ENCODE measurements at places on chromosomes 6 and 20. TPM values are rescaled to one million over a fixed set of nuclear protein-coding genes. Genes with fewer than 3 reads are reported as not detected.

Gene BIRC7
- total RNA-seq = 15.9 TPM

Gene FAM184A
- 15.9 TPM for total RNA-seq

Gene TSBP1
- not detected for total RNA-seq

Gene PDE7B
- 2.2 TPM for total RNA-seq

Gene HLA-DQA1
- total RNA-seq = 144 TPM

Gene ZBTB9
- 9.5 TPM for total RNA-seq

Gene VSX1
- total RNA-seq = not detected

DNA sequence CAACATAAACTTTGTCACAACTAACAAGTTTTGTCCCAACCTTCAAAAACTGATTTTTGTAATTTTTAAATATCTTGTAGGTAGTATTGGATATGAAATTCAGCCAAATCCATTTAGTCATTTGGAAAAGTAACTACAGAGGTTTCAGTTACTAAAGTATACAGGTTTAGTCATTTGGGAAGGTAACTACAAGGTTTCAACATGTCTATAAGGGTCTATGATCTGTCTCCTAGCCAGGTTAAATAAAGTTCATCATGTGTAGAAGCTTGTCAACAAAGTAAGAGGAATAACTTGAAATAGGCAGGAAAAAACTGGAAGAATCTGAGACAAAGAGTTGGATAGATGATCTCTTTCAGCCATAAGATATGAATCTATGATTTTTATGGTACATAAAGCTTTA, 229.8 kb downstream of the COL12A1 start:
- DNase-seq = no peak
- H3K4me1 ChIP-seq = no peaks in the 10 kb centered on the region
- H3K36me3 ChIP-seq = no peaks in the 10 kb centered on the region
- no peak overlapping the region for H3K4me3 ChIP-seq
- no peaks in the 10 kb centered on the region for H3K27me3 ChIP-seq
- H3K27ac ChIP-seq = no peak overlapping the region

DNA sequence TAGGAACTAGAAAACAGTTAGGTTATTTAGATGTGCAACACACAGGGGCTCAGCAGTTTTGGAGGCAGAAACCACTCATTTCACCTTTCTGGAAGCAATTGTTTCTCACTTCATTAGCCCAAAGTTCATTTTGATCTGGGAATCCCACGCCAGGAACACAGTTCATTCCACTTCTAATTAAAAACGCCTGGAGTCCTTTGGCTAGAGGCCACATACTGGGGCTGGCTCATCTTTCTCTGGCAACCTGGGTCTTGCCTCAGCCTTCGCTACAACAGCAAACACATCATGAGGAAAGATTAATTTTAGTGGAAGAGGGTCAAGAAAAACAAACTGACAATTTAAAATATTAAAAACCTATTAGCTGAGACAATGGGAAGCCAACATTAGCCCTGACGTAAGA, 69.7 kb downstream of the RFPL4B start:
- no peak for DNase-seq
- H3K4me3 ChIP-seq = no peak overlapping the region
- no peaks in the 10 kb centered on the region for H3K4me1 ChIP-seq
- H3K27me3 ChIP-seq = no peaks in the 10 kb centered on the region
- H3K36me3 ChIP-seq = no peaks in the 10 kb centered on the region
- no peak overlapping the region for H3K27ac ChIP-seq

DNA sequence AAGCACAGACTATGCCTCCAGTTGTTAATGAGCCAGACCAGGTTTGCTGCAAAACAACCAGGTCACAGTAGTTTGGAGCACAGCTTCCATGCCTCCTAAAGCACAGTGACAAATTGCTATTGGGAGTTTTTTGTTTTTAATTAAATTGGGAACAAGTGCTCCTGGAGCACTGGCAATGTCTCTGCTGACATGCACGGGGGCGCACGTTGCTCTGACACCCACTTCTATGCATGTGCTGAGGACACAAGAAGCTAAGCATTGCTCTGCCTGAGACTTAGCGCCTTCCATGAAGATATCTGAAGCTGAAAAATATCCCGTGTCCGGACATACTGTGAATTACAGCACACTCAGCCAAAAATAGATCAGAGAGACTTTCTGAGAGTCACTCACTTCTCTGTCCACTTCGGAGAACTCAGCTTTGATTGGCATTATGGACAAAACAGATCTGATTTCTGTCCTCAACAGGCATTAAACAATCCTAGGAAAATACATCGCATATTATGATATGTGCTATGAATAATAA, 18.6 kb upstream of the GGTLC1 start:
- H3K27me3 ChIP-seq = peaks cover 5% of the 10 kb centered on the region
- H3K27ac ChIP-seq = no peak overlapping the region
- H3K4me1 ChIP-seq = no peaks in the 10 kb centered on the region
- no peak for DNase-seq

- no peak overlapping the region for H3K4me3 ChIP-seq
- H3K27me3 ChIP-seq = no peaks in the 10 kb centered on the region
- DNase-seq = no peak
- H3K36me3 ChIP-seq = no peaks in the 10 kb centered on the region
Observed at GRCh38 chr6:137571854-137572253, 77.7 kb upstream of the OLIG3 start.

DNA sequence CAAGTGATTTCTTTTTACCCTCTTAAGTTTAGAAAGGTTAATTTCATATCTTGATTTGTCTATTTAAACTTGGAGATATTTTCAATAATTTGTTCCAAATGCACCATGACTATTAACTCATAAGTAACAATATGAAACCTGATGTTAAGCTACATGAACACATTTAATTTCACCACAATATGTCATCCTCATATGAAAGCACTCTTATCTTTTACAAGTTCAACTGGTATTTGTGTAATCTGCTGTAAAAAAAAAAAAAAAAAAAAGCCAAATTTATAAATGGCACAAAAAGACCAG, 110.4 kb downstream of the HFE start:
- peaks cover 13% of the 10 kb centered on the region for H3K4me1 ChIP-seq
- H3K36me3 ChIP-seq = no peaks in the 10 kb centered on the region
- peak overlapping the region; percentile 97 for H3K27ac ChIP-seq
- DNase-seq = no peak

- no peaks in the 10 kb centered on the region for H3K4me1 ChIP-seq
- no peaks in the 10 kb centered on the region for H3K36me3 ChIP-seq
- no peak overlapping the region for H3K27ac ChIP-seq
- DNase-seq = no peak
- no peak overlapping the region for H3K4me3 ChIP-seq
Observed at GRCh38 chr6:170470734-170471133, 82.4 kb downstream of the PSMB1 start.

- no peaks in the 10 kb centered on the region for H3K27me3 ChIP-seq
- DNase-seq = no peak
- no peak overlapping the region for H3K4me3 ChIP-seq
- no peaks in the 10 kb centered on the region for H3K4me1 ChIP-seq
- H3K27ac ChIP-seq = no peak overlapping the region
Observed at GRCh38 chr6:91569071-91569470, 982.2 kb upstream of the MAP3K7 start.

- peaks cover 32% of the 10 kb centered on the region for H3K27me3 ChIP-seq
- no peak overlapping the region for H3K4me3 ChIP-seq
- DNase-seq = no peak
- H3K4me1 ChIP-seq = no peaks in the 10 kb centered on the region
- no peaks in the 10 kb centered on the region for H3K36me3 ChIP-seq
Observed at GRCh38 chr6:28068067-28068466, 12.3 kb upstream of the ZNF165 start.

DNA sequence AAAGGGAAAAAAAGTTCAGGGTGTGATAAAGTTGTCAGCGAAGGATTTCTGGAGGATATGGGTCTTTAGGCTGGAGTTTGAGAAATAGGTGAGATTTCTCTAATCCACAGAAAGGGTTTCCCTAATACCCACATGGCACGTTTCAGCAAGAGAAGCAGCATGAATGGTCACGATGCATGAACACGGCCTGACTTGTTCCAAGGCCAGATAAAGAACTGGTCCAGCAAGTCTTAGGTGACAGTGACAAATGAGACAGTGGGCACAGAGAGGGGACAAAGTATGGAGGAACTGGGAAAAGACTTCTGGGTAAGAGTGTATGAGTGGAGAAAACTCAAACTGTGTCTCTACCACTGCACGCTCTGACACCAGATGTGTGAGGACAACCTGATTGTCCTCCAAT, 262.0 kb upstream of the FOXQ1 start:
- DNase-seq = no peak
- no peaks in the 10 kb centered on the region for H3K36me3 ChIP-seq
- no peak overlapping the region for H3K4me3 ChIP-seq
- H3K4me1 ChIP-seq = no peaks in the 10 kb centered on the region
- peaks cover 8% of the 10 kb centered on the region for H3K27me3 ChIP-seq

DNA sequence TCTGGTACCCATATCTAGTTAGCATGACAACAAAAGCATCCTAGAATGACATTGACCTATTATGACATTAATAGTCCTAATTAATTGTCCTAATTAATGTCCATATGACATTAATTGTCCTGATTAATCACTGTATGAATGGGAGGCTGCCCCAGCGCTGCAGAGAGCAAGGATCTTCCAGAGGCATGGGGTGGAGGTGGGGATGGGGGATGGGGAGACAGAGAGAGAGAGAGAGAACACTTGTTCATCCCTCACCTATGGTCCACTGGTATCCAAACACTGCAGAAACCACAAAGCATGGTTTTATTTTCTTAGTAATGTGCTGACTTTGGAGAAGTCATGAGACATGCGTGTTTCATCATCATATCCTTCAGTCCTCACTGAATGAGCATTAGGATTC, 235.1 kb downstream of the FNDC1 start:
- no peak overlapping the region for H3K4me3 ChIP-seq
- H3K27me3 ChIP-seq = peaks cover 5% of the 10 kb centered on the region
- H3K27ac ChIP-seq = no peak overlapping the region
- DNase-seq = no peak
- no peaks in the 10 kb centered on the region for H3K4me1 ChIP-seq

DNA sequence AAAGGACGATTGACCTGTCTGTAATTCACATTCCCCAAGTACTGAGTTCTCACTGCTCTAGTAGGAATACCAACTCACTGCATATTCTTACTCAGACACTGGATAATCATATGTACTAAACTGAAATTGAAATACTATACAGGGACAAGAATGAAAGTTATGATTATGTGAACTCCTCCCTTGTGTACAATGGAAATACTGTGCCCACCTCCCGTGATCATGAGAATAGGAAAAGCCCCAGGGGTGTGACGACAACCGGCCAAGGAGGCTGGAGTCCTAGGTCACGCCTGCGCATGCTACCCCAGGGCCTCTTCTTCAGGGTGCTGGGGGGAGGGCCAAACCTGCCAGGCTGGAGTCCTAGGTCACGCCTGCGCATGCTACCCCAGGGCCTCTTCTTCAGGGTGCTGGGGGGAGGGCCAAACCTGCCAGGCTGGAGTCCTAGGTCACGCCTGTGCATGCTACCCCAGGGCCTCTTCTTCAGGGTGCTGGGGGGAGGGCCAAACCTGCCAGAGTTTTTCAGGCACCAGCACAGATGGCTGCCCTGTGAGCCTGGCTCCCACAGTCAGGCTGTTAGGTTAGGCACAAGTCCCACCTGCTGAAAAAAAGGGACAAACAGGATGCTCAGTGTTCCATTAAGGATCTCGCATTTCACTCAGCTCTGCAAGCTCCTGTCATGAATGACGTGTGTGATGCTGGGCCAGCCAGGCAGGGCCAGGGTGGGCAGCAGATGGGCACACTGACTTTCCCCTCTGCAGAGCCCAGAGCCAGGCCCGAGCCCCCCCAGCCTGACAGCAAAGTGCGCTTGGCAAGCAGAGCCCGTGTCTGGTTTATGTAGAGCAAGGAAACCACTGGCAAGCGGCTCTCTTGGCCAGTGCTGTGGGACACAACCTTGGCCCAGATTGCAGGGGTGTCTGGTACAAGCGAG, 107.7 kb downstream of the FOXF2 start:
- no peaks in the 10 kb centered on the region for H3K36me3 ChIP-seq
- H3K27me3 ChIP-seq = no peaks in the 10 kb centered on the region
- H3K27ac ChIP-seq = no peak overlapping the region
- no peak for DNase-seq
- no peaks in the 10 kb centered on the region for H3K4me1 ChIP-seq

DNA sequence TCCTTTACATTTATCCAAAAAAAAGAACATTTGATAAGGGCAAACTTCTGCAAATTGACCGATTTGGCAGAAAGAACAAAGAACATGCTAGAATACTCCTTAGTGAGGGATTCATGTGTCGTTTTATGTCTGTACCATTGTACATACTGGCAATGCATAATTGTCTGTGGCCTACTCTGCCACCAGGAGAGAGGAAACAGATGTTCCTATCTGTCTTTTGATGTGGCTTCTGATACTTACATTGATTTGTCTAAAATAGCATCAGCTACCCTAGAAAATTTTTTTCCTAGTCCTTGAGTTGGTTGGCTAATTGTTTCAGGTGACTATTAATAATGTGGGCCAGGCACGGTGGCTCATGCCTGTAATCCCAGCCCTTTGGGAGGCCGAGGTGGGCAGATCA, 654.1 kb downstream of the KIF16B start:
- H3K4me1 ChIP-seq = no peaks in the 10 kb centered on the region
- no peak overlapping the region for H3K4me3 ChIP-seq
- no peaks in the 10 kb centered on the region for H3K36me3 ChIP-seq
- no peak for DNase-seq
- no peak overlapping the region for H3K27ac ChIP-seq
- no peaks in the 10 kb centered on the region for H3K27me3 ChIP-seq

DNA sequence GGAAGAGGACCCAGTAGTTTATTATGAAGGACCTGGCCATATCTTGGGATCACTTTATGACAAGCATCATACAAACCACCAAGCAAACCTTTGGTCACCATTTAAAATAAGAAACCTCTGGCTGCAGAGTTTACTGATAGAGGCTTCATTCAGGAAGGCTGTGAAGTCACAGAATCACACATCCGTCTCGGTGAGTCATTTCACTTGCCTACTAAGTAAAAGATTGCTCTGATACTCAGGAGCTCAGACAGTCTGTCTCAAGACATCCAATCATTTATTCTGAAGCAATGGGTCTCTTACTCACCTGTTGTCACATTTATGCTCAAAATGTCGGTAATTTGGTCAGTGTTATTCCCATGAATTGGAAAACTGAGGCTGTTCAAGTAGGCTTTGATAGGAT, 33.7 kb downstream of the ADGRF5 start:
- H3K36me3 ChIP-seq = peaks cover 63% of the 10 kb centered on the region
- H3K4me1 ChIP-seq = peaks cover 8% of the 10 kb centered on the region
- no peak overlapping the region for H3K4me3 ChIP-seq
- H3K27ac ChIP-seq = no peak overlapping the region
- DNase-seq = no peak

- no peaks in the 10 kb centered on the region for H3K36me3 ChIP-seq
- no peak overlapping the region for H3K4me3 ChIP-seq
- DNase-seq = no peak
- no peaks in the 10 kb centered on the region for H3K27me3 ChIP-seq
- H3K4me1 ChIP-seq = no peaks in the 10 kb centered on the region
- H3K27ac ChIP-seq = no peak overlapping the region
Observed at GRCh38 chr20:33883164-33883563, 72.0 kb downstream of the CHMP4B start.

GRCh38 chr6:44068607-44069296, 58.5 kb downstream of the MRPL14 start:
- H3K27me3 ChIP-seq = peaks cover 6% of the 10 kb centered on the region
- peaks cover 20% of the 10 kb centered on the region for H3K4me1 ChIP-seq
- H3K36me3 ChIP-seq = no peaks in the 10 kb centered on the region
- H3K27ac ChIP-seq = no peak overlapping the region
- DNase-seq = no peak
